ENCODE measurements at places on chromosomes 6 and 20.

- no peak for DNase-seq
Observed at GRCh38 chr20:25336561-25337422, 53.8 kb downstream of the ABHD12 start.

- no peak for DNase-seq
Observed at GRCh38 chr20:36523341-36523740, 18.0 kb upstream of the MYL9 start.

- no peak for DNase-seq
Observed at GRCh38 chr6:1317302-1317815, 5.5 kb downstream of the FOXQ1 start.

DNA sequence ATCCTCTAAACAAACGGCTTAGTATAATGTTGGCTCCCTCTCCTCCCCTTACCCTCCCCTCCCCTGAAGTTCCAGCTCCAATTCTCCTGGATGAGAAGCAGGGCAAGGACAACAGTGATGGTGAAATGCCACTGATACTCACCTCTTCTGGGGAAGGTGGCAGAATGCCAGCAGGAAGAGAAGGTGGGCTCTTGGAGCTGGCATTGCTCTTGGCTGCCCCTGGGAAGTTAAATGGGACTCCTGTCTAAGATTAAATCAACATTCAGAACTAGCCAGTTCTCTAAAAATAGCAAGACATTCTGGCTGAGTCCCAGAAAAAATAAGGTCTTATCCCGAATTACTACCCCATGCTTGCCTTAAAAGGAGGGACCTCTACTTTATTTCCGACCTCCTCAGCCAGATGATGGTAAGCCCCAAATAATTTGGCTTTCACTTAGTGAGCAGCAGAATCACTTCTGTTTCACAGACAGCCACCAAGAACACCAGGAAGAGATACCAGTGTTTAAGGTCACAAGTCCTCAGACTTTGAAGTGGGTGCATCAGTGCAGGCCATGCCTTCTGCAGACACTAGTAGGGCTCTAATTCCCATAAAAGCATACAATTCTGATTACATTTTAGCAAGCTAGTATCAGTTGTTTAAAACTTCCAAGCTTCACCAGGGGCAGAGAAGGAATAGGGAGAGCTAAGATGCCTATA is 46.0 kb upstream of the IL17A start:
- no peak for DNase-seq

DNA sequence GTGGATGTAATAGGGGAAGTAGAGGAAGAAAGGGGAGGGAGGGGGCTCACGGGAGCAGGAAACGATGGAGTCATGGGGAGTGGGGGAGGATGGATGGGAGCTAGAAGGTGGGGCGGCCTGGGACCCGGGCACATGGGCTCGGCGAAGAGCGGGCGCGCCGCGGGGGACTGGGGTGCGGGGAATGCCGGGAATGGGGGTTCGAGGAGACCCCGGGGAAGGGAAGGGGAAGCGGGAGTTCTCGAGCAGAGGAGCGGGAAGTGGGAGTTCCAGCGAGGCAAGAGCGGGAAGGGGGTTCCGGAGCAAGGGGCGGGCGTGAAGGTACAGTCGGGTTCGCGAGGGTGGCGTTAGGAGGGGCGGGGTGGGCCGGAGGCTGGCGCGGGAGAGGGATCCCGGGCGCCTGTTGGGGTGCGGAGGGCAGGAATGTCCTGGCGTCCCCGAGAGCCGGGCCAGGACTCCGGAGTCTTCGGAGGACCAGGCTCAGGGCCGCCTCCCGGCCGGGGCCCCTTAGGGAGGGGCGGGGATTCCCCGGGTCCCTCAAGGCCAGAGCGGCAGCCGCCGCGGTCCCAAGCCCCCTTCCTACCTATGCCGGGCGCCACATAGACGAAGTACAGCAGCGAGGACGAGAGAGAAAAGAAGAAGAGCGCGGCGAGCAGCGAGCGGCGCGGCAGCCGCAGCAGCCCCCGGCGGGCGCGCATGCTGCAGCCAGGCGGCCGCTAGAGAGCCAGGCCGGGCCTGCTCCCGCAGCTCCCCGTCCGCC is 504 bp downstream of the B4GALT5 start:
- no peak for DNase-seq

GRCh38 chr6:89208551-89208950 is 8.6 kb downstream of the GABRR1 start:
- DNase-seq, result no peak

DNA sequence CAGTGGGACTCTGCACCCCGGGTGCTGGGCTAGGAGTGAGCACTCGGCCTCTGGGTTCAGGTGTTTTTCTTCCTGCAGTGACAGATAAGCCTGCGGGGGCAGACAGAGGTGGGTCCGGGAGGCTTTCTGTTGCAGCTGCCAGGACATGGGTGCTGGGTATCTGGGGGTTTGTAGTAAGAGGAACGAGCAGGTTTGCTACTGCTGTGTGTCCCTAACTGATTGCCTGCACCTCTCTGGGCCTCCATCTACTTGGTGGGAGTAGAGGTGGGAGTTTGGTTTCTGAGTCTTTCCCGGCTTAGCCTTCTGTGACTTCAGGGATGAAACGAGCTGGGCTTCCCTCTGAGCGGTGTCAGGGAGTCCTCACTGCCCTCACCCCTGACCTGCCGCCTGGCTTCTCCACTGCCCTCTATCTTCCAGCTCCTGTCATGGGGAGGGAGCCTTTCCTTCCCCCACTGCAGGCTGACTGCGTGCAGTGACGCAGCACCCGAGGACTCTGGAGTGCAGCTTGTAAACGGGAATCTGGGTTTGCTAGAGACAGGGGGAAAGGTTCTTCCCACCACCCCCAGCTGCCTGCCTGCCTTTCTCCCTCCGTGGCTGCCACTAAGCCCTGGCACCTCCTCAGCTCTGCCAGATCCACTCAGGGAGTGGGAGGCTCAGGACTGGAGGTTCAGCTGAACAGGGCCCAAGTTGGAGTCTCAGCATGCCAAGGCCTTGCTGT is 6.7 kb downstream of the DLGAP4 start:
- DNase-seq, result no peak

GRCh38 chr6:42331019-42331418 is 113.4 kb upstream of the MRPS10 start:
- DNase-seq, result no peak

- no peak for DNase-seq
Observed at GRCh38 chr6:65501045-65501444, 206.0 kb downstream of the EYS start.

DNA sequence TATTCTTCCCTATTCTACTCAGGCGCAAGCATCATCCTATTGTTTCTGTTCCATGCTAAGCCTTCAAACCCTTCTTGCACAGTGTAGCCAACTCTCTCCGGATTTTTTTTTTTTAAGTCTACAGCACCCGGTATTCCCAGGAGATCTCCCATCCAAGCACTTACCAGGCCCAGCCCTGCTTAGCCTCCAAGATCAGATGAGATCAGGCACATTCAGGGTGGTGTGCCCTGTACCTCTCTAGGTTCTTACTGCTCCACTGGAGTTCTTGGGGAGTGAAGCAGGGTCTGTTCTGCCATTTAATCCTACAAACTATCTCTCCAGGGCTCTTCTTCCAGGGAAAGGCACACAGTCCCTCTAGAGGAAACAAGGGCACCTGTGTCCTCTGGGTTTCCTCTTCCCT is 14.9 kb upstream of the NUP153 start:
- no peak for DNase-seq

DNA sequence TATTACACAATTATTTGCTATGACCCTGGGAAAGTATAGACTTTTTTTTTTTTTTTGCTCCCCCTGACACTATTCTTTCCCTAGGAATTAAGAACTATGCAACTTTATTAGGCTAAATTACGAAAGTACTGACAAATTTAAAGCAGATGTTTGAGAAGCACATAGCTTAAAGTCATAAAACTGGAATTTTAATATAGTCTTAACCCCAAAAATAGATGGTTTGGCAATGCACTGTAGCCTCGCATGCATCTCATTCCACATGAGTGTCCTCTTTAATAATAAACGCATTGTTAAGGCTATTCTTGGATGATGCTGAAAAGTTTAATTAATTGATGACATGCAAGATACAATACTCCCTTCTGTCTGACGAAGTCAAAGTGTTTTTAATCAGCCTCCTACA is 49.3 kb downstream of the TBC1D7 start:
- no peak for DNase-seq

GRCh38 chr20:51860111-51860882 is 58.0 kb upstream of the SALL4 start:
- no peak for DNase-seq
